ENCODE measurements at places on chromosomes 6 and 20. TPM values are rescaled to one million over a fixed set of nuclear protein-coding genes. Genes with fewer than 3 reads are reported as not detected.

GRCh38 chr20:48066246-48066645 lies 281.0 kb upstream of the SULF2 start:
- H3K4me1 ChIP-seq: no peaks in the 10 kb centered on the region
- H3K36me3 ChIP-seq: no peaks in the 10 kb centered on the region
- DNase-seq: no peak
- no peaks in the 10 kb centered on the region for H3K27me3 ChIP-seq
- no peak overlapping the region for H3K4me3 ChIP-seq

DNA sequence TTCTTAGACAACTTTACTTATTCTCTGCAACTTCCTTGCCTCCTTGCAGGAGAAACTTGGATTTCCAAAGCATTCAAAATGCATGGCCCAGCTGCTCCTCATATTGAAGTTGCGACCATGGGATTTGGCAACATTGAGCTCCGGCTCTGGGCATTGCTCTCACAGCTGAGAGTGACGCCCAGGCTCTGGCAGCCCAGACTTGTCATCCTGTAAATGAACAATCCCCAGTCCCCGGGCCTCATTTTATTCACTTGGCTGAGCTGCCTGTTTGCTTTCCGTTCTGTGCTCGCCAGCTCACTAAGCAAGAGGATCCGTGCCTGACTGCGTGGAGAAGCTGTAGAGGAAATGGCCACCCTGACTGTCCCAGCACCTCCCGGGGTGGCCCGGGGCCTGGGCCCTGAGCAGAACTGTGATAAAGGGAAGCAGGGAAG lies 119.5 kb upstream of the CD93 start:
- H3K36me3 ChIP-seq: no peaks in the 10 kb centered on the region
- peaks cover 11% of the 10 kb centered on the region for H3K4me1 ChIP-seq

DNA sequence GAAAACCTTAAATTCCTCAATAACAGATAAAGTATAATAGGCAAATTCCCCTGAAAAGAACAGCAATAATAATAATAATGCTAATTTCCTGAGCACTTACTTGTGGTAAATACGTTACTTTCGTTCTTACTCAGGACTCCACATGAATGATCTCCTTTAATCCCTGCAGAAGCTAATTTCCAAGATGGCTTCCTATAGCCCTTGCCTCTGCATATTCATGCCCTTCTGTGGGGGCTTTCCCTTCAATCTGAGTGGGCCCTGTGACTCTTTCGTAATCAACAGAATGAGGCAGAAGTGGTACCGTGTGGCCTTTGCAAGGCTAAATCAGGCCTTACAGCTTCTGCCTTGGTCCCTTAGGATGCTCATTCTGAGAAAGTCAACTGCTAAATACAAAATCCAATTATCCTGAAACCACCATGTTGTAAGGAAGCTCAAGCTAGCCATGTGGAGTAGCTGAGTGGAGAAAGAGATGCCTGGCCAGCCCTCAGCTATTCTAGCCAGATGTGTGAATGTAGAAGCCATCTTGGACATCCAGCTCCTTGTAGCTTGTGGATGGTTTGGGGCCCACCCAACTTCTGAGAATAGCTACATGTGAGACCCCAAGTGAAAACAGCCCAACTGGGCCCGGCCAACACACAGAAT lies 50.5 kb downstream of the MCUR1 start:
- no peak overlapping the region for H3K4me3 ChIP-seq
- H3K27me3 ChIP-seq: no peaks in the 10 kb centered on the region
- H3K27ac ChIP-seq: no peak overlapping the region

RAET1G gene
- total RNA-seq: 1.1 TPM

DNA sequence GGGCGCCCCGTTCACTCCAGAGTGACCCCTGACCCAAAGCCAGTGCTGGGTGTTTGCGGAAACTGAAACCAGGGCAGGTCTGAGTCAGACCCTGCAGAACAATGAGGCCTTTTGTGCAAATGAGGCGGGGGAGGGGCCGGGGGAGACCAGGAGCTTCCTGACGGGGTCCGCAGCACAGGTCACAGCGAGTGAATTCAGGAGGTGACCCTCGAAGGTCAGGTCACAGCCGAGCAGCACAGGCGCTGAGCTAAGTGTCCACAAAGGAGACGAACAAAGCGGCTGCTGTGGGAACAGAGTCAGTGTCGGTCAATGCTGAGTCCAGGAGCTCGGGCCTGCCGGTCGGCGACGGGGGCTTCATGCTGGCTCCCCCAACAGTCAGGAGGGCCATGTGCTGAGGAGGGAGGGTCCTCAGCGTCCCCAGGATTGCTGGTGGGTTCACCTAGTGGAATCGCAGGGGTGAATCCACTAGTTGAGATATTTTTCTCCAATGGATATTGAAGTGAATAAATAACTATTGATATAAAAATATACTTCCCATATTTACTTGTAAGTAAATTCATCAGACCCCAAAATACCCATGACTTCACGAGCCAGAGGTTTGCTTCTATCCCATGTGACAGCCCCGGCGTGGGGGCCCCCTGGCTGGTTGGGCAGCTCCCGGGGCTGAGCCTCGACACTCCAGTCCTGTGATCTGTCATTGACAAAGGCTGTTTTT lies 188.4 kb upstream of the SULF2 start:
- no peak overlapping the region for H3K4me3 ChIP-seq
- H3K4me1 ChIP-seq: no peaks in the 10 kb centered on the region
- peaks cover 3% of the 10 kb centered on the region for H3K27me3 ChIP-seq

DNA sequence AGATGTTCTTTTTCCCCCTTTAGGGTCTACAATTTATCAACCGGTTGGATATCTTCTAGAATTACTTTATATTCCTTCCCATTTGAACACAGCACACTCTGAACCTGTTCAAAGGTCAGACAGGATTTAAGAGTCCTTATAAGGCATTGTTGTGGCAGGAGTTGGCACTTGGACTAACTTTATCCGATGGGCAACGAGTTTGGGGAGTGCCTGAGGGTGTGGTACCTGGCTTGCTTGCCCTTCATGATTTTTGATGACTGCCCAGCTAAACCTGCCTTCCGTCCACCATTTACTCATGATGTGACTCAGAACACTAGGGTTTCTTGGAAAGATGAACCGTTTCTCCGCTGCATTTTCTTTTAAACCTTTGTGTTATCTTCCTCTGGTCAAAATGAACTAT lies 285.2 kb downstream of the FOXC1 start:
- no peaks in the 10 kb centered on the region for H3K36me3 ChIP-seq
- DNase-seq: no peak
- H3K4me1 ChIP-seq: peaks cover 3% of the 10 kb centered on the region
- H3K27me3 ChIP-seq: no peaks in the 10 kb centered on the region
- no peak overlapping the region for H3K4me3 ChIP-seq
